ENCODE measurements at places on chromosomes 12 and 14. TPM values are rescaled to one million over a fixed set of nuclear protein-coding genes. Genes with fewer than 3 reads are reported as not detected.

The PEX5 gene
- 61.7 TPM for total RNA-seq

The HELB gene
- total RNA-seq: 3.1 TPM

The SYT1 gene
- 0.64 TPM for total RNA-seq

The PLEKHD1 gene
- not detected for total RNA-seq

The CLEC4D gene
- total RNA-seq: not detected

The ADAM21 gene
- 0.11 TPM for total RNA-seq

The IKZF4 gene
- total RNA-seq: 1.6 TPM

All from ascending aorta (tissue), 2 donors.